ENCODE measurements at places on chromosomes 2 and 18.

DNA sequence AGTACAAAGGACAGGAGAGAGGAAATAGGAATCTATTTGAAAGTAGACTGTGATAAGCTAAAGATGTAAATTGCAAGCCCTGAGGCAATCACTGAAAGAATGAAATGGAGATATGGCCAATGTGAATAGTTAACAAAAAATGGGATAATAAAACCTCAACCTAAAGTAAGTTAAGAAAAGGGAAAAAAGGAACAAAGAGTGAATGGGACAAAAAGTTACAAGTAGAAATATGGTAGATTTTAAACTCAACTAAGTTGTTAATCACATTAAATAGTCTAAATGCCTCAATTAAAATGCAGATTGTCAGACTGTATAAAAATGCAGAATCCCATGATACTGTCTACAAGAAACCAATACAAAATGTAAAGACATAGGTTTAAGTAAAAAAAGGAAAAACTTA lies 165.2 kb upstream of the RBMS1 start:
- DNase-seq = no peak

DNA sequence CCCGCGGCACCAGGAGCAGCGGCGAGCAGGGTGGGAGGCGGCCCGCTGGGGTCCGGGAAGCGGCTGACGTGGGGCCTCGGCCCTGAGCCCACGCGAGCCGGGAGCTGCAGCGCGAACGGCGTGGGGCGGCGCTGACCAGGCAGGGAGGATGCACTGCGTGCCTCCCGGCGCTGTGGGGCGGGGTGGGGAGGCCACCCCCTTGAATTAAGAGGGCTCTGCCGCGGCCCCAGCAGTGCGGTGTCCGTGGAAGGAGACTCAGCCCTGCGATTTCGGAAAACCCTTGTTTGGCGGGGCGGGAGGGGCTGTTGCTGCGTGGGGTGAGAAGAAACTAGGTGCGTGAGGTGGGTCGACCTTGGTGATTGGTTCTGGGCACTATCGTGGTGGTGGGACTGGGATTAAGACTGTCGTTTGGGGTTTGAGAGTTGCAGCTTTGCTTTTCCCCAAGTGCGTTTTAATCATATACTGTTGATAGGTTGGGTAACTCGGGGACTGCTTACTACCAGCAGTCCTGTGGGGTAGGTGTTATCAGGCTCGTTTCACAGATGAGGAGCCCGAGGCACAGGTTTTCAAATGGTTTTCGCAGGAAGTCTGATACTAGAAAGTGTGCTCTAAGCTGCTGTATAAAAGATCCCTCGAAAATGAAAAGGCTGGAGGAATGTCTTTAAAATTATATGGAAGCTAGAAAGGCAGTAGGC lies 722 bp downstream of the ACSL3 start:
- DNase-seq = peak; percentile 36

DNA sequence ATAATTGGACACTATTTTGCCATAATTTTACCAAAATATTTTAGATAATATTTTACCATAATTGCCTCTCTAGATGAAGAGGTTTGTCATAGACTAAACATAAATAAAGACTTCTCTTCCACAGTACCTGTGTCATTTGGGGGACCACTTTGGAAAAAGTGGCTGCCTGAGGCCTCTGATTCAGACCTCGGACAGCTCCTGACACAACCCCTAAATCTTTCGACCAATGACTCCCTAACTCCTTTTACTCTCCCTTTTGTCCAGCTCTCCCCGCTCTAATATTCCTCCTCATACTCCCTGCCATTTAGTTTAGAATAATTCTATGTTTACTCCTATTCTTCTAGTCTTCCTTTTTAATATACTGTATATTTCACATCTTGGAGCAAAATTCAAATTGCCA lies 36.0 kb upstream of the UBE2E3 start:
- DNase-seq = no peak

DNA sequence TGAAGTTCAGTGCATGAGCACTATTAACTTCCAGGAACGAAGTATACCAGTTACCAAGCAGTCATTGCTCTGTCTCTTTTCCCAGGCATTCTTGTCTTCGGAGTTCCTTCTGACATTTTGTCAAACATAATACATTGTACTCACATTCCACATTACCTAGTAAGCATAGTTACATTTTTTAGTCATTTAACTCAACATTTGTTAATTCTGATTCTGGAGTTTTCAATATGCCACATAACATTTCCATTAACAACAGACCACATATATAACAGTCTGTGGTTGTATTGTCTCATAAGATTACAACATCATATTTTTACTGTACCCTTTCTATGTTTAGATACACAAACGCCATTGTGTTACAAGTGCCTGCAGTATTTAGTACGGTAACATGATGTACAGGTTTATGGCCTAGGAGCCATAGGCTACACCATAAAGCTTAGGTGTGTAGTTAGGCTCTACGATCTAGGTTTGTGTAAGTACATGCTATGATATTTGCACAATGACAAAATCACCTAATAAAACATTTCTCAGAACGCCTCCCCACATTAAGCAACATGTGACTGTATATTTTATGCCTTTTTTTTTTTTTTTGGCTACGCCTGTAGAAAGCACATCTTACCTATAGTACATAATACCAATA lies 187.1 kb downstream of the DYM start:
- DNase-seq = no peak

DNA sequence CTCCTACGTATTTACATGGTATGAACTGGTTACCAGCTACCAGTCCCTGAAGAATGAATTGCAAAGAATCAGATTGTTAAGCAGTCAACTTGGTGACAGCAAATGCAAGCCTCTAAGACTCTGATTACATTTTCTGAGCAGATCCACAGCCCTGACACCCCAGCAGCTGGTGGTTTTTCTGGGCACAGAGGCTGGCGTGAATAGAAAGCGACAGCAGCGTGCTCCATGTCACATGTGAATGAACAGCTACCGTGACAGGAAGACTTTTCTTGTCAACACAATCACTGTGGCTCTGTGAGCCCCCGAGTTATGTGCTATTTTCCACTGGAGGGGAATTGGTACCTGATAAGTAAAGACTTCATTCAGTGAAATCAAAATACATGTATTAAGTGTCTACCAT lies 93.2 kb upstream of the CBLN2 start:
- DNase-seq = no peak

DNA sequence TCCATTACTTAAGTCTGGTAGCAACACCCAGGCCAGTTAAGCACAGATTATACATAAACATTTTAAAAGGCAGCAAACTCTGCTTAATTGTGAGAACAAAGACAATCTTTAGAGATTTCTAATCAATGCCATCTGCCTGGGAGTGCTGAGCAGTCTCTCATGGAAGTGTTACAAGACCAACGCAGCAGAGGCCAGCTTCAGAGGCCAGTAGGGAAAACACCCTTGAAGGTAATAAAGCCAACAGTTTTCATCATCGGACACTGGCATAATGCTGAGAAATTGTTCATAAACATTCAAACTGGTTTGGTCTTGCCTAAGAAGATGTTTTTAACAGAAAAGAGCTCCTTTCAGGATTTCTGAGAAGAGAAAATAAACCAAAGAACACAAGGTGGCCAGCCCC lies 35.0 kb downstream of the EPB41L3 start:
- DNase-seq = no peak

- DNase-seq = no peak
These were observed 81.5 kb downstream of the DIS3L2 start for GRCh38 chr2:232042911-232043574.

- no peak for DNase-seq
These were observed 298.5 kb downstream of the EN1 start for GRCh38 chr2:118548880-118549488.

GRCh38 chr18:3960977-3961376 lies 494.1 kb downstream of the DLGAP1 start:
- no peak for DNase-seq

DNA sequence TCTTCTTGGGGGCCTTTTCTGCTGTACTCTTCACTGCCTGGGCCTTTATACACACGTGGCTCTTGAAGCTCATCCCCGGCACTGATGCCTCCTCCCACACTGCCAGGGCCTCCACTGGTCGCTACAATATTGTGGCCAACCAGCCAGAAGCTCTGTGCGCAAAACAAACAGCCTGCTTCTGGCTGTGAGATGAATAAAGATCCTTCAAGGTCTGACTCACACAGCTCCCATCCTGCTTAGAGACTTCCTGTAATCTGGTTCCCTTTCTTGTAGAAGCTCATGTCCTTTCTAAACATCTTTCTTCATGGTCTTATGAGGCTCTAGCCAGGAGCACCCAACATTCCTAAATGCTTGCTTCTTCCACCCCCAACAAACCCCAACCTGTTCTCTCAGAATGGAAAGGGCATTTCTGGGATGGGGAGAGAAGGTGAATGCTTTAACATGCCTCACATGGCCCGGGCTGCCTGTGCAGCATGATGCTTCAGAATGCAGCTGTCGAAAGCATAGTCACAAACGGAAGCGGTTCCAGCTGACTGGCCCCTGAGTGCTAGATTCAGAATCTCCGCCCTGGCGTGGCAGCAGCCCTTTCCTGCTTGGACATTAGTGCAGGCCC lies 24.6 kb downstream of the NRP2 start:
- DNase-seq = peak; percentile 56

DNA sequence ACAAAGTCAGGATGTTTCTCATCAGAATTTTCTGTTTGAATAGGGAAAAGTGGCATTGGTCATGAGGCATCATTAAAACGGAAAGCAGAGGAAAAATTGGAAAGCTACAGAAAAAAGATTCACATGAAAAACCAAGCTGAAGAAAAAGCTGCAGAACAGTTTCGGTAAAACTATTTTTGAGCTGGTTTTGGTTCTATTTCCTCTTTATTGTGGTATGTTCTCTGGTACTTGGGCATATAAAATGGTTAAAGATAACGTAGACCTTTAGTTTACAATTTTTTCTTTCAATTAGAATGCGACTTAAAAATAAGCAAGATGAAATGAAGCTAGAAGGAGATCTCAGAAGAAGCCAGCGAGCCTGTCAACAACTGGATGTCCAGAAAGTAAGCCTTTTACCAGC lies 7.6 kb downstream of the GPATCH11 start:
- DNase-seq = no peak

DNA sequence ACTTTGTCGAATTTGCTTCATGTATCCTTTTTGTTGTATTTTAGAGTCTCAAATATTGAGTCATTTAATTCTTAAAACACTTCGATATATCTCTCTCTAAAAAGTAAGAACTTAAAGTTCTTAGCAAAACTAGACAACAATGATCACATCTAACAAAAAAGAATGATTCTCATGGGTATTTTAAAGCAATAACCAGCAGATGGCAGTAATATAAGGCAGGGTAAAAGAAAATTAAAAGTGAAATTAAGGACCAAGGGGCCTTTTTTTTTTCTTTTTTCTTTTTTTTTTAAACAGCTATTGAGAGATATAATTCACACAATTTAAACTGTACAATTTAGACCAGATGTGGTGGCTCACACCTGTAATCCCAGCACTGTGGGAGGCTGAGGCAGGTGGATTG lies 9.9 kb upstream of the AOX1 start:
- no peak for DNase-seq

DNA sequence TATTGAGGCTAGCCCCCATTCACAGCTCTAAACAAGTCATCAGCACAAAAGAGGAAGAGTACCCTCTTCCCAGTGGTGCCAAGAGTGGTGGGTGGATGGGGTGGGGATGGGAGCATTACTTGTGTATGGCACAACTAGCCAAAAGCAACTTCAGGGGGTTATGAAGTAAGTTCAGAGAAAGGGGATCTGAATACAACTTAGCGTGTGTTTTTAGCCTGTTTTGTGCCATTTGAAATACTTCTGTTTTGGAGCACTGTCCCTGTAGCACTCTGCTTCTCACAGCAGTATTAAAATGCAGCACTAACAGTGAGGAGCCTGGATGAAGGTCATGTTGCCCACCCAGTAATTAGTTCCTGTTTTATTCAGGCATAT lies 113.5 kb downstream of the CRIM1 start:
- DNase-seq = no peak

DNA sequence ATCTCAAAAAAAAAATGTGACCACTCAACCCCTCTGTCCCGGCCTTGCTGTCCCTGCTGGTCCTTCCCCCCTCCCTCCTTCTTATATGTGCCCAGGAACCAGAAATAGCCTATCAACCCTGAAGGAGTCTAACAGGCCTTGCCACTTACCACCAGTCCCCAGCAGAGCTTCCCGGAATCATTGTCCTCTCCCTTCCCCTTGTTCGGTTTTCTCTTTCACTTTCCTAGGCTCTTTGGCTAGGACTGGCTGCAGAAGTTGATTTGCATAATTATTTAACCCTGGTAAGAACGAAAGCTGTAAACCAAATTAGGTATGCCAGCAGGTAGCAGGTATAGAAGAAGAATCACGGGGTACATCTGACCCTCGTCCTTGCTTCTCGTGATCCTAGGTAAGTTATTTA lies 72.6 kb upstream of the ZNF532 start:
- DNase-seq = no peak

DNA sequence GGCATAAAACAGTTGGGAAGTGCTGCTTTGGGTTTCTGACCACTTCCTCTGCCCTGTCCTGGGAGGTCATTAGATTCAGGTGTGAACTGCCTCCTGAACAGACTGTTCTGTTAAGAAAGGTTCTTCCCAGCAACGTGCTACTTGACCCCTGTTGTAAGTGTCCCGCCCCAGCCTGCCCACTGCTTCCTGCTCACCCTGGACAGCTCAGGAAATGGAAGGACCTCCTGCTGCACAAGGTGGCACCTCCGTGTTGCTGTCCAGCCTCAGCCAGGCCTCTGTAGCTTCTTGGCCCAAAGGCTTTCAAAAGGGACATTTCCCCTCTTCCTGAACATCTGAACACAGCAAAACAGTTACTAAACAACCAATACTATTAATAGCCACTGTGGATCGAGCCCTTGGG lies 5.3 kb downstream of the TOGARAM2 start:
- no peak for DNase-seq

- no peak for DNase-seq
These were observed 163.6 kb downstream of the CAPN13 start for GRCh38 chr2:30643674-30644073.

GRCh38 chr18:58128381-58129374 lies 84.7 kb downstream of the NEDD4L start:
- no peak for DNase-seq

GRCh38 chr2:133369901-133370658 lies 198.2 kb downstream of the NCKAP5 start:
- no peak for DNase-seq

DNA sequence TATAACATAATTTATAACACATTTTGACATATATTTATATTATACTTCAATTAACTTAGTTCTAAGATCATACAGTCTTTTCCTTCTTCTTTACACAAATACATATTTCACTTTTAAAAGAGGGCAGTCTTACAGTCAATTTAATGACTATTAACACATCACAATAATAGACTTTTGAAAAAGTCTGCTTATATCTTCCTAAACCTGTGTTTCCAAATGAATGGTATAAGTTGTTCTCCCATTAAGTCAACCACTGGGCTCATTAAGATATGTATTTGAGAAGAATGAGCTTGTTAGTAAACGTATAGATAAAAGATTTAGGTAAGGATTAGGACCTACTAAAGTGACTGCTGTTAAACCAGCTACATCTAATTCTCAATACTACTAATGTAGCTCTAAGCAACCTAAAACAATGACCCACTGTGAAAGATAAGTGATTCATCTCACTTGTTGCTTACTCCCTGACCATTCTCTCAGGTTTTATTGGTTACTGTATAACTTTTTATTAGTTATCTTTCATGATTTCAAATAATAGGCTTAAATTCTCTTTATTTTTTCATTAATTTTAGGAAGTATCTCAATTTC lies 27.0 kb downstream of the SLC40A1 start:
- DNase-seq = no peak
